ENCODE measurements at places on chromosomes 3 and 15.

GRCh38 chr3:45227946-45228345, 1.9 kb upstream of the TMEM158 start:
- DNase-seq, result no peak

DNA sequence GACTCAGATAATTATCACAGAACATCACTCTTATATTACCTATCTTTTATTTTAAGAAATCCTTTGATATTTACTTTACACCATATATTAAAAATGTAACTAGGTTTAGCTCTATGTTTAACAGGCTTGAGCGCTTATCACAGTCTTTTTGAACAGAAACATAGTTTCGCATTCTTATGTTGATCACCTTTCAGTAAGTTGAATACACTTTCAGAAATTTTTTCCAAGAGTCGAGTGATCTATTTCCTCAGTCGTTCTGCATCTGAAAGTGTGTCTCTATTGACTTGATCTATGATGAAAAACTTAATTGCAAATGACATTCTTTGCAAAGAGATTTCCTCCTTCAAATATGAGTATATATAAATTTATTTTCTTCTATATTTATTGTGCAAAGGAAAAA, 516.6 kb upstream of the KCNMB2 start:
- DNase-seq, result no peak

DNA sequence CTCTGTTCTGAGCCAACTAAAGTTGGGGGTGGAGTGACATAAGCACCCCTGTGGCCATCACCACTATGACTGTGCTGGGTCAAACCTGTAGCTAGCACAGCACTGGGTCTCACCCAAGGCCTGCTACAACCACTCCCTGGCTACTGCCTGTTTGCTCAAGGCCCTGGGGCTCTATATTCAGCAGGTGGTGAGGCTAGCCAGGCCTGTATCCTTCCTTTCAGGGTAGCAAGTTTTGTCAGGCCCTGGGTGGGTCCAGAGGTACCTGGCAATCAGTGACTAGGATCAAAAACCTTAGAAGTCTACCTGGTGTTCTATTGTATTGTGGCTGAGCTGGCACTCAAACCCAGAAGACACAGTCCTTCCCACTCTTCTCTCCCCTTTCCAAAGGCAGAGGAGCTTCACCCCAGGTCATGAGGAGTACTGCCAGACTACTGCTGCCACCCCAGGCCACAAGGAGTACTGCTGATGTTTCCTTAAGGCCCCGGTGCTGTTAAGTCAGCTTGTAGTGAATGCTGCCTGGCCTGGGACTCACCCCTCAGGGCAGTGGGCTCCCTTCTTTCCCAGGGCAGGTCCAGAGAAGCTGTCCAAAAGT, 170.8 kb downstream of the IGSF11 start:
- no peak for DNase-seq

- DNase-seq, result no peak
Observed at GRCh38 chr3:140850210-140850955, 91.3 kb upstream of the SLC25A36 start.

- DNase-seq, result no peak
Observed at GRCh38 chr15:39621210-39621609, 40.3 kb downstream of the THBS1 start.

Data from hematopoietic multipotent progenitor cell treated with erythropoietin and hydrocortisone succinate and interleukin-3 and kit ligand, for 15 days (in vitro differentiated cells).